Prostate gland (tissue), 2 donors: ENCODE measurements at places on chromosomes 16 and 17. TPM values are rescaled to one million over a fixed set of nuclear protein-coding genes. Genes with fewer than 3 reads are reported as not detected.

GRCh38 chr16:87740909-87741424, 24.8 kb downstream of the KLHDC4 start:
- DNase-seq = no peak
- no peak overlapping the region for H3K27ac ChIP-seq
- no peak overlapping the region for H3K4me3 ChIP-seq
- no peaks in the 10 kb centered on the region for H3K36me3 ChIP-seq

- no peak for DNase-seq
- no peaks in the 10 kb centered on the region for H3K27me3 ChIP-seq
- no peaks in the 10 kb centered on the region for H3K4me1 ChIP-seq
Observed at GRCh38 chr16:50740736-50741135, 1.1 kb upstream of the CYLD start.

GRCh38 chr16:13594823-13595222, 325.1 kb upstream of the ERCC4 start:
- H3K27ac ChIP-seq = no peak overlapping the region
- H3K27me3 ChIP-seq = no peaks in the 10 kb centered on the region
- no peaks in the 10 kb centered on the region for H3K36me3 ChIP-seq
- no peak overlapping the region for H3K4me3 ChIP-seq
- no peaks in the 10 kb centered on the region for H3K4me1 ChIP-seq

DNA sequence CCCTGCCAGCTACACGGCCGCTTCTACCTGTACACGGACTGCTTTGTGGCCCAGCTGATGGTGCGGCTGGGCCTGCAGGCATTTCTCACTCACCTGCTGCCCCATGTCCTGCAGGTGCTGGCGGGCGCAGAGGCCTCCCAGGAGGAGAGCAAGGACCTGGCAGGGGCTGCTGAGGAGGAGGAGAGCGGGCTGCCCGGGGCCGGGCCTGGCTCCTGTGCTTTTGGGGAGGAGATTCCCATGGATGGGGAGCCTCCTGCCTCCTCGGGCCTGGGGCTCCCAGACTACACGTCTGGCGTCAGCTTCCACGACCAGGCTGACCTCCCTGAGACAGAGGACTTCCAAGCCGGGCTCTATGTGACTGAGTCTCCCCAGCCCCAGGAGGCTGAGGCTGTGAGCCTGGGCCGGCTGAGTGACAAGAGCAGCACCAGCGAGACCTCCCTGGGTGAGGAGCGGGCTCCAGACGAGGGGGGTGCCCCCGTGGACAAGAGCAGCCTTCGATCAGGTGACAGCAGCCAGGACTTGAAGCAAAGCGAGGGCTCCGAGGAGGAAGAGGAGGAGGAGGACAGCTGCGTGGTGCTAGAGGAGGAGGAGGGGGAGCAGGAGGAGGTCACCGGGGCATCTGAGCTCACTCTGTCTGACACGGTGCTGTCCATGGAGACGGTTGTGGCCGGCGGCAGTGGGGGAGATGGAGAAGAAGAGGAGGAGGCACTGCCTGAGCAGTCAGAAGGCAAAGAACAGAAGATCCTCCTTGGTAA, 3.5 kb downstream of the WDR81 start:
- H3K4me1 ChIP-seq = peaks cover 19% of the 10 kb centered on the region
- no peak overlapping the region for H3K27ac ChIP-seq
- H3K4me3 ChIP-seq = no peak overlapping the region
- H3K36me3 ChIP-seq = no peaks in the 10 kb centered on the region
- no peaks in the 10 kb centered on the region for H3K27me3 ChIP-seq

The KRT32 gene
- not detected for total RNA-seq

GRCh38 chr17:27824745-27825144, 24.4 kb upstream of the NOS2 start:
- no peak overlapping the region for H3K4me3 ChIP-seq
- no peak for DNase-seq

- DNase-seq = no peak
- H3K4me1 ChIP-seq = peaks cover 23% of the 10 kb centered on the region
- H3K4me3 ChIP-seq = no peak overlapping the region
- no peaks in the 10 kb centered on the region for H3K36me3 ChIP-seq
Observed at GRCh38 chr16:85652431-85653221, 36.1 kb downstream of the GINS2 start.

GRCh38 chr17:27457360-27457715, 1.1 kb downstream of the KSR1 start:
- no peaks in the 10 kb centered on the region for H3K27me3 ChIP-seq
- peaks cover 2% of the 10 kb centered on the region for H3K4me1 ChIP-seq
- peak overlapping the region; percentile 74 for H3K27ac ChIP-seq
- no peak for DNase-seq

DNA sequence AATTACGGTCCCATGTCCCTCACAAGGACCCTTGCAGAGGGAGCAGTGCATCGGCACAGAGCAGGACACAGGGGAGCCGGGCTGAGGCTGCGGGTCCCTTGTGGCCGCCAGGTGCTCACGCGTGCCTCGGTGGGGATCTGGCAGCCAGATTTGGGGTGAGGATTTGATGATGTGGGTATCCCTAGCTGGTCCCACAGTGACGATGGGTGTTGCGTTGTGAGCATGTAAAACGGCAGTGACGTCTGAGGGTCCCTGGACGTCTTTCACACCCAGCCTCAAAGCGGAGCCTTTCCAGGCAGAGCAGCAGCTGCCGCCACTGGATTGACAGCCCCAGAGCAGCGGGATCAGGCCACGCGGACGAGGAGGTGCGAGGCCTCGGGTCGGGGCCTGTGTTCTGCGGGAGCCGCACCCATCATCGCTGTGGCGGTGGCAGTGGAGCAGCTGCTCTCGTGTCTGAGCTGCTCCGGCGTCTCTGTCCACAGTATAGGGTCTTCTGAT, 54.6 kb downstream of the WDR45B start:
- H3K4me3 ChIP-seq = peak overlapping the region; percentile 50
- H3K27ac ChIP-seq = peak overlapping the region; percentile 95
- no peaks in the 10 kb centered on the region for H3K27me3 ChIP-seq
- H3K4me1 ChIP-seq = peaks cover 11% of the 10 kb centered on the region
- H3K36me3 ChIP-seq = no peaks in the 10 kb centered on the region

The CD300E gene
- total RNA-seq = 0.45 TPM

The CHP2 gene
- total RNA-seq = 1.9 TPM

DNA sequence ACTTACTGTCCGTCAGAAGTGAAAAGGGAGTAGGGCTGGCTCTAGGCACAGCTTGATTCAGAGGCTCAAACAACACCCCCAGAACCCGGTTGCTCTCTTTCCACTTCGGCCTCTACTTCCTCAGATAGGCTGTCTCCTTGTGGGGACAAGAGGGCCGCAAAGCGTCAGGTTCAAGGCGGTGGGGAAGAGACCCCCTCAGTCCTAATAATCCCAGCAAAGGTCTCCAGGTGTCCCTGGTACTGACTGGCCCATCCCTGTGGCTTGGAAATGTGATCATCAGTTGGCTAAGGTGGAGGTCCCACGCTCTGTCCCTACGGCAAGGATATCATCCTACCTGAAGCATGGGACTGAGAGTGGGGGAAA, 26.0 kb downstream of the NGFR start:
- no peaks in the 10 kb centered on the region for H3K4me1 ChIP-seq
- H3K27ac ChIP-seq = no peak overlapping the region
- H3K4me3 ChIP-seq = no peak overlapping the region
- no peak for DNase-seq
- no peaks in the 10 kb centered on the region for H3K36me3 ChIP-seq

GRCh38 chr16:70660672-70661350, 14.5 kb downstream of the IL34 start:
- H3K27ac ChIP-seq = no peak overlapping the region
- H3K27me3 ChIP-seq = no peaks in the 10 kb centered on the region
- peaks cover 19% of the 10 kb centered on the region for H3K36me3 ChIP-seq
- no peak for DNase-seq
- H3K4me1 ChIP-seq = no peaks in the 10 kb centered on the region

DNA sequence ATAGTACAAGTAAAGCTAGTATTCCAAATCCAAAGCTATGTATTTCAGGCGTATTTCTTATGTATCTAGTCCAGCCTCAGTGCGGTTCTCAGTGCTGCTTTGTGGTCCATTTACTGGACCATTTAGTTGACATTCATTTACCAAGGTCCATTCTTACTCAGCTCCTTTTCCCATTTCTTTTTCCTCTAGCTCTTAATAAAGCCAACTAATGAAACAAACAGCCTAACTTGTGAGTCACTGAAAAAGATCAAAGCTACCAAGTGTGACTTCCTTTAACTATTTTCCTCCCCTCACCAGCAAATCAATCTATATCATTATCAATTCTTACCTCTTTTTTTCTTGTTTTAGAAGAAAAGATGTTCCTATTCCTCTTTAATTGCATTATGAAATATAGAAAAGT, 64.0 kb downstream of the CYB561 start:
- no peak overlapping the region for H3K4me3 ChIP-seq
- no peak overlapping the region for H3K27ac ChIP-seq
- H3K4me1 ChIP-seq = no peaks in the 10 kb centered on the region
- H3K36me3 ChIP-seq = no peaks in the 10 kb centered on the region
- no peaks in the 10 kb centered on the region for H3K27me3 ChIP-seq

- H3K36me3 ChIP-seq = no peaks in the 10 kb centered on the region
- peaks cover 17% of the 10 kb centered on the region for H3K4me1 ChIP-seq
- peak within 1 kb of the TSS; percentile 96 for H3K27ac ChIP-seq
- no peaks in the 10 kb centered on the region for H3K27me3 ChIP-seq
- DNase-seq = peak; percentile 87
- peak within 1 kb of the TSS; percentile 42 for H3K4me3 ChIP-seq
Observed at GRCh38 chr16:67170168-67170948, at the start of gene NOL3. NOL3 (plus strand) TSS chr16:67170538.

- no peak for DNase-seq
- no peak overlapping the region for H3K4me3 ChIP-seq
- no peaks in the 10 kb centered on the region for H3K4me1 ChIP-seq
- no peaks in the 10 kb centered on the region for H3K27me3 ChIP-seq
- no peak overlapping the region for H3K27ac ChIP-seq
- H3K36me3 ChIP-seq = no peaks in the 10 kb centered on the region
Observed at GRCh38 chr16:69593751-69594255, 28.0 kb downstream of the NFAT5 start.

- H3K27ac ChIP-seq = no peak overlapping the region
- H3K27me3 ChIP-seq = peaks cover 34% of the 10 kb centered on the region
- H3K4me1 ChIP-seq = no peaks in the 10 kb centered on the region
- H3K4me3 ChIP-seq = no peak overlapping the region
- DNase-seq = no peak
- H3K36me3 ChIP-seq = no peaks in the 10 kb centered on the region
Observed at GRCh38 chr16:86580791-86581170, 2.4 kb downstream of the FOXL1 start.

GRCh38 chr17:22266231-22266630, 573.9 kb downstream of the KCNJ18 start:
- no peaks in the 10 kb centered on the region for H3K27me3 ChIP-seq
- H3K4me3 ChIP-seq = no peak overlapping the region
- H3K27ac ChIP-seq = no peak overlapping the region
- no peak for DNase-seq

The PRR15L gene
- 19.9 TPM for total RNA-seq

DNA sequence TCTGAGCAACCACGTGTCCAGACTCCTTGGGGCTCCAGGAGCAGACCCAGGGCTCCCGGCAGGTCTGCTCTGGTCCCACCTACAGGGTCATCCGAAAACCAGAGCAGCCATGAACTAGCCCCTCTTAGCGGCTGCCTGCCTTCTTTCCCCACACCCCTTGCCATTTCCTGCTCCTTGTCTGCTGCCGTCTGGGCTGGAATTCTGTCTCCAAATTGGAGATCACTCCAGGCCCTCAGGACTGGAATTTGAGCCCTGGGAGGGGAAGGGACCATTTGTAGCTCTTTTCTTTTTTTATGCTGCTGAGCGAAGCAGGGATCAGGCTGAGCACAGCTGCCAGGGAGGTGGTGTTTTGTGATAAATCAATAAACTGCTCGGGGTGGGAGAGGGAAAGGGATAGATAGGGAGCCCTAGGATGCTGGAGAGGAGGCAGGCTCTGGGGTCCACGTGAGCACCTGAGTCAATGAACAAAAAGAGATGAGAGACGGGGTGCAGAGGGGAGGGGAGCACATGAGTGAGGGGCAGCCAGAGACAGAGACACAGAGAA, 257.5 kb downstream of the ENGASE start:
- H3K36me3 ChIP-seq = no peaks in the 10 kb centered on the region
- H3K4me1 ChIP-seq = no peaks in the 10 kb centered on the region
- H3K27me3 ChIP-seq = peaks cover 3% of the 10 kb centered on the region
- no peak overlapping the region for H3K4me3 ChIP-seq

- H3K36me3 ChIP-seq = no peaks in the 10 kb centered on the region
- H3K4me3 ChIP-seq = no peak overlapping the region
- H3K27me3 ChIP-seq = no peaks in the 10 kb centered on the region
- H3K27ac ChIP-seq = no peak overlapping the region
Observed at GRCh38 chr17:66364990-66365490, 62.6 kb downstream of the PRKCA start.

- no peak overlapping the region for H3K4me3 ChIP-seq
- H3K4me1 ChIP-seq = no peaks in the 10 kb centered on the region
- H3K27ac ChIP-seq = no peak overlapping the region
- no peak for DNase-seq
Observed at GRCh38 chr16:67001726-67002125, 13.3 kb downstream of the CES4A start.

DNA sequence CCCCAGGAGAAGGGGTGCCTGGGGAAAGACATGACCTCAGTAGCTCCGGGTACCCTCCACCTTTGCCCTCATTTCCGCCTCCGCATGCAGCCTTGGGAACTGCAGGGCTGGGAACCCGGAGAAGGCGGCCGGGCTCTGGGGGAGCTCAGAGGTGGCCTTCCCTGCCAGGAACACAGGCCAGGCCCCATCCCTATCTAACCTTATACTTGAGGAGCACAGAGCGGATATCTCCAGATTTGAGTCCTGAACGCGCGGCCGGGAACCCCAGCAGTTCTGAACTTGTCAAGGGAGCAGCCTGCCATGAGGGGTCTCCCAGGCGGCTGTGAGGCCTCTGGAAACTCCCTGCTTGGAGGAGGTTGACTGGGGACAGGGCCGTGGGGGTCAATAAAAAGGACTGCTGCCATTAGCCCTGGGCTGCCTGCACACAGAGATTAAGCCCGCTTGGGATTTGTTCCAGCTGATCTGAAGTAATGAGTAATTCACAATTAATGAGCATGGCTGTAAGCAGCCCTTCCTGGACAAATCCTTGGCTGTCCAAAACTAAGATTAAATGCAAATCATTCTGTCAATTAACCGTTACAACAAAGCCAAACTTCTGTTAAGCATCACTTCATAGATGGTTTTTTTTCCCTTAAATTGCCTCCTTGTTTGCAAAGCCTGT, 26.3 kb upstream of the METRNL start:
- no peak for DNase-seq
- H3K4me1 ChIP-seq = peaks cover 8% of the 10 kb centered on the region
- no peaks in the 10 kb centered on the region for H3K36me3 ChIP-seq
- H3K27ac ChIP-seq = peak overlapping the region; percentile 26

- H3K4me3 ChIP-seq = no peak overlapping the region
- H3K27me3 ChIP-seq = no peaks in the 10 kb centered on the region
- H3K4me1 ChIP-seq = peaks cover 30% of the 10 kb centered on the region
- H3K27ac ChIP-seq = peak overlapping the region; percentile 82
- DNase-seq = no peak
Observed at GRCh38 chr17:17565471-17566339, 25.8 kb downstream of the PEMT start.
